ENCODE measurements at places on chromosomes 3 and 15.

- DNase-seq, result no peak
Measured at GRCh38 chr3:24596626-24597025, 102.0 kb upstream of the THRB start.

- no peak for DNase-seq
Measured at GRCh38 chr3:80233576-80233975, 465.8 kb upstream of the ROBO1 start.

GRCh38 chr3:4476496-4476895, 9.4 kb upstream of the SUMF1 start:
- DNase-seq, result no peak

DNA sequence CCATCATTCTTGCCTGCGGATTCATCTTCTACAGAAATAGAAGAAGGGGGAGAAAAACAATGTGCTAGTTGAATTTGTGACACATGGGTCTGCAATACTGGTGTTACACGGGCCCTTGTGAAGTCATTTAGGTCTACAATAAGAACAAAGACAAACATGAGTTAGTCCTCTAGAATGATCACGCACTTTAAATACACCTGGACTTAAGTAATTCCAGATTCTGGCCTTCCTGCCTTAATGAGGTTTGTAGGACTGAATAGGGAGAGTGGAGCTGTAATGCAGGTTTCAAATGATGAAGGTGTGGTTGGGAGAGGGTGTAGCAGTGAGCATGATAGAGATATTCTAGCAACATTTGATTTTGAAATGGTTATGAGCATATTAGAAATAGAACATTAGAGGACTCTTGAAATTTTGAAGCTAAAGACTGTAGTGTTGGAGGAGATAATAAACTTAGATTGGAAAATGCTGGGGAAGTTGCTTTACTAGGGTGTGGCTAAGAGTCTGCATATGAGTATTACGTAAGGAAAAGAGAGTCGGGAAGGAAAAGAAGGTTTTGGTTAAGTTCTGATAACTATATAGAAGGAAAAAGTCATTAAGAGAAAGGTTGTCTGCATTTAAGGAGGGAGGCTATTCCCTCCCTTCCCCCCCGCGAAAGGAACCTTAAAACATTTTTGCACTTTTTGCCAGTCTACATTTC, 606 bp downstream of the EIF2A start:
- DNase-seq, result no peak

DNA sequence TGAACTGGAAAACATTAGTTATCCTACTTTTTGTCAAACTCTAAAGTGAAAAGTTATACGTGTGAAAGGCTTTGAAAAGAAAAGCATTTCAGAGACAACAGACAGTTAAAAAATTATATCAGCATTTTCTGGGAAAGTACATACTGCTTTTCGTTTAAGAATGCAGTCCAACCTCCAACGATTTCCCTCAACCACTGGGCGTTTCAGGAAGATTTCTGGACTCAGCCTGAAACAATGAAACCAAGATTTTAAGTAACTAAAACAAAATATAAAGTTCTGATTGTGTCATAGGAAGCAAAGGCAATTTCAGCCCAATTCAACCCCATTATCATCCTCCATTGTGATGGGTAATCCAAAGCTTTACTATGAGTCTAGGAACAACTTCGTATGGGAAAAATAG, 110.7 kb downstream of the PLD1 start:
- DNase-seq, result no peak

DNA sequence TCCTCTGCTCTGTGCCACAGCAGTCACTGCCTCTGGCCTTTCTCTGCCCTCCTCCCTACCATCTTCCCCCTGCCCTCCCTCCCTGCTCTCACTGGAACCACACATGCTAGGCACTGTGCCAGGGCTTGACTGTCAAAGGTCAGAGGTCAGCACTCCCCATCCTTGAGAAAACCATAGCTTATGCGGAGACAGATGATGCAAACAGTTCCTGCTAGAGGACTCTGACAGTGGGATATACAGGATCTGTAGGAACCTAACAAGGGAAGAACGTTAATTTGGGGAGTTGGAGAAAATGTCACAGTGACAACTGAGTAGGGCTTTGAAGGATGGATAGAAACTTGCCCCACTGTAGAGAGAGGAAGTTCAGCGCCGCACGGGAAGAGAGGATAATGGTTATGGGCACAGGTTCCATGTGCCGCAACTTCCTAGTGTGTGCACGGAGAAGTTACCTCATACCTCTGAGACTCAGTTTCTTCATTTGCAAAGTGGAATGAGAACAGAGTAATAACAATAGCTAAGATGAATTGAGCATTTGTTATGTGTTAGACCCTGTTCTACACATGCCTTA, 29.3 kb upstream of the XYLB start:
- no peak for DNase-seq

- DNase-seq, result no peak
Measured at GRCh38 chr15:67976506-67977073, 77.5 kb upstream of the PIAS1 start.

DNA sequence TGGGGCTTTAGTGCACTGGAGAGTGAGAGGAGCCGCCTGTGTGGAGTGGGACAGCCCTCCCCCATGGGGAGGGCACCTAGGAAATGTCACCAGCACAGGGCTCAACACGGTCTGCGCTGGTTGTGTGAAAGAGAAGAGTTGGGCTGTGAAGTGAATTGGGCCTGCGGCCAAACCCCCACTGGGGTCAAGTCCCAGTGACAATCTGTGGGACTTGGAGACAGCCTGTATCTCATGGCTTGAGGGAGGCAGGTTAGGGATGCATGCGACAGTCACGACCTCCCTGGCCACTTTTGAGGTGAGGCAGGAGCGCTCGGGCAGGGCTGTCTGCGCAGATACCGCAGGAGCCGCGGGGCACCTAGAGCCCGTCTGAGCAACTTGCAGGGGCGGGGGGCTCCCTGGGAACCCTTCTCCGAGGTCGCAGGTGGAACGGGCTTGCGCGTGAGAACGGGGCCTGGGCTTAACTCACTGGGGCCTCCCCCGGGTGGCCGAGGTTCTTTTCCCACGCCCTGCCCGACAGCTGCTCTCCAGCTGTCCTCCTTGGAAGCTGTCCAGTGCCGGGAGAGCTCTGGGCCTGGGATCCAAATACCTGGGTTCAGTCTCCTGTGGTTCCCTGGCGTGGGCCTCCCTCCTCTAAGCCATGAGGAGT, 77.4 kb downstream of the SNRK start:
- DNase-seq, result no peak

DNA sequence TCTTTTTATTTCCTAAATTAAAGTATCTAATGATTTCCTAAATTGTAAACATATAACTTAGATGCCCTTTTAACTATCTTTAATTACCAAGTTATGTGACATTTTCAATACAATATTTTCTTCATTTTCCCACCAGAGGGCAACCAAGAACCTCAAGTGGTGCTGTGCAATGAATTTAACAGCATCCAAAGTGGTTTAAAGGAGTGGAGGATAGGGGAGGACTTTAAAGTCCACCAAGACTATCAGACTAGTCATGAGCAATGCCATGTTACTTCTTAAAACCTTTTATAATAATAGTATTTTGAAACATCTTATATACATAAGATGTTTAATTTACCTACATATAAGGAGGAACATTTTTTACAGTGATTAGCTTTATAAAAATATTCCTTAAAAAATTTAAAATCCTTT, 74.4 kb downstream of the DLG1 start:
- DNase-seq, result no peak

GRCh38 chr3:65824166-65824565, 214.6 kb downstream of the MAGI1 start:
- DNase-seq, result no peak

DNA sequence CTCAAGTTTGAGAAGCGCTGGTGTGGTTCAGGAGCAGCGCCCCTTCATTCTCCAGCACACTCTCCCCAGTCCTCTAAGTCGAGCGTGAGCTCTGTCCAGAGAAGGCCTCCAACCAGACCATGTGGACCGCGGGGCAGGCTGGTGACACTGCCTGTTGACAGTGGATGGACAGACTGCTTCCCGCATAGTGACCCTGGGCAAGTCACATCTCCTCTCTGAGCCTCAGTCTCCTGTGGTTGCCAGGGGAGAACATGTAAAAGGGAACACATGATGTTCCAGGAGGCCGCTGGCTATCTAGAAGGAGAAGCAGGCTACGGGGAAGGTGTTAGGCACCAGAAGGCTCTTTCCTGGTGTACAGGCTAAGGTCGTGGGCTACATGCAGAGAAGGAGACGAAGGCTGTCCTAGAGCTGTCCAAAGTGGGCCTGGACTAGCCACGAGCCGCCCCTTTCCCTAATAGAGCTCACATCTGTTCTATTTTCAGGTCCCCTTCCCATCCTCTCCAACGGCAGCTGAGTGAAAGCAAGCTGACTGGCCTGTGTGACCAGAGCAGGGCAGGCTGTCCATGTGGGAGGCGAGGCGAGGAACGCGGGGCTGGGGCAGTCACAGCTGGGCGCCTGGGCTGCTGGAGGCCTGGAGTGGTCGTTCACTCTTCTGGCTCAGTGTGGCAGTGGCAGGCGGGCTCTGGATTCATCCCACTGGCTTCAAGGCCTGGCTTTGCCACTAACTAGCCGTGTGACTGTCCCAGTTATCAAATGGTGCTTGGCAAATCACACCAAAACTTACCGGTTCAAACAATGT, 11.1 kb downstream of the ISG20 start:
- DNase-seq, result no peak

DNA sequence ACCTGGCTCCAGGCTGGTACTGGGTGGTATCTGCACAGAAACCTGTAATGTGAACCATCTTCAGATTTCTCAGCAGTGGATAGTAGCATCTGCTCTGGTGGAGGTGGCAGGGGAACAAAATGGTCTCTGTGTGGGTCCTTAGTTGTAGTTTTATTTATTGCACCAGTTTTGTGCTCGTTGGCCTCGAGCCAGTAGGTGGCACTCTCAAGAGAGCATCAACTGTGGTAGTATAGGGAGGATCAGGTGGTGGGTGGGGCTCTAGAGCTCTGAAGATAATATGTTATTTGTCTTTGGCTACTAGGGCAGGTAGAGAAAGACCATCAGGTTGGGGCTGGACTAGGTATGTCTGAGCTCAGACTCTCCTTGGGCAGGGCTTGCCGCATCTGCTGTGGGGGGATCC, 254.0 kb upstream of the GPR149 start:
- no peak for DNase-seq

DNA sequence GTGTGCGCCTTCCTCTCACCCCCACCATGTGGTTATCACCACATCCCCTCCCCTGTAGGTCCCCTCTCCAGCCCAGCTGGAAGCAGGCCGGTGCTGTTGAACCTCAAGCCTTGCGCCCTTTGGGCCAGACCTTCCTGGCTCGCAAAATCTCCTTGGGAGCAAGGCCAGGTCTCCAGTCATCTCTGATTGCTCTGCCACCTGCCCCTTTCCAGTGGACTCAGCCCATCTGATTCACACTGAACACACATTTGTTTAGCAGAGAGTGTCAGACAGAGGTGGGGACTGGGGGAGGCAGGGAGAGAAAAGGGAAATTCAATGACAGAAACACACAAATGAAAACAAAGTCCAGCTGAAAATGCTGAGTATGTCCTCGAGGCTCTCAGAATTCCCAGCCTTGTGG, 119.4 kb downstream of the TPRA1 start:
- no peak for DNase-seq

DNA sequence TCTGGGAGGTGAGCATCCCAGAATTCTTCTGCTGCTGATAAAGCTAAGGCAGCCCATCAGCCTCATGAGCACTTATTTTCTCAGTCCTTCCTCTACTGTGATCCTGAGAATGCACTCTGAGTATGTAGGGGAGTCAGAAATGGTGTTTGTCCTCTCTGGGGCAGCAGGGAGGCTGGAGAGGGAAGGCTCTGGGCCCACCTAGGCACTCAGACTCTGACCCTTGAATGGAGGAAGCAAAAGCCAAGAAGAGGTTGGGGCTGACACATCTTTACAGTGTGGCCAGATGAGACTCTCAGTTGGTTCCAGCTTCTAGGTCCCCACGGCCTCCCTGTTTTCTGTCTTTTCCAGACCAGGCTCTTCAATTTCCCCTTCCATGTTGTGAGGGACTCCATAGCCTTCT, 36.1 kb upstream of the BLM start:
- DNase-seq, result no peak

- DNase-seq, result no peak
Measured at GRCh38 chr15:37106490-37107001, 6.2 kb upstream of the MEIS2 start.

All from activated CD8-positive, alpha-beta memory T cell treated with anti-CD3 and anti-CD28 coated beads for 4 hours (primary cell).